ENCODE measurements at places on chromosomes 16 and 17.

- DNase-seq, result no peak
Measured at GRCh38 chr17:80585890-80586845, 41.5 kb downstream of the RPTOR start.

- DNase-seq, result no peak
Measured at GRCh38 chr17:12530161-12530560, 135.5 kb upstream of the MYOCD start.

DNA sequence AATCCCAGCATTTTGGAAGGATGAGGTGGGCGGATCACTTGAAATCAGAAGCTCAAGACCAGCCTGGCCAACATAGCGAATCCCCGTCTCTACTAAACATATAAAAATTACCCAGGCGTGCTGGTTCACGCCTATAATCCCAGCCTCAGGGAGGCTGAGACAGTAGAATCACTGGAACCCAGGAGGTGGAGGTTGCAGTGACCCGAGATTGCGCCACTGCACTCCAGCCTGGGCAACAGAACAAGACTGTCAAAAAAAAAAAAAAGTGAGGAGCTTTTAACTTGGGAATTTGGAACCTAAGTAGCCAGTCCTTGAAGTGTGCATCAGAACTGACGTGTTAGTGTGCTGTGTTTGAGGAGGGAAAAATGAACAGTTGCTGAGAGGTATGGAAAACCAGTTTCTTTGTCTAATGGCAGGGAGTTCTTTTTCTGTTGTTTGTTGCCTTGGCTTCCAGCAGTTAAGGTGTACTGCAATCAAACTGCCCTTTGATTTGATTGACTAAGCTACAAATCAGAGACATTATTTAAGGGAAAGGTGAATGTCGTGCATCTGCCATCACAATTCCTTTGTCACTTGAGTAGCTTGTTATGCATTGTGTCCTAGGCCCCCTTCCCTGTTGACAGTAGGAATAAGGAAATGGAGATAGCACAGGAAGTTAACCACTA, 8.6 kb upstream of the DUSP14 start:
- no peak for DNase-seq

DNA sequence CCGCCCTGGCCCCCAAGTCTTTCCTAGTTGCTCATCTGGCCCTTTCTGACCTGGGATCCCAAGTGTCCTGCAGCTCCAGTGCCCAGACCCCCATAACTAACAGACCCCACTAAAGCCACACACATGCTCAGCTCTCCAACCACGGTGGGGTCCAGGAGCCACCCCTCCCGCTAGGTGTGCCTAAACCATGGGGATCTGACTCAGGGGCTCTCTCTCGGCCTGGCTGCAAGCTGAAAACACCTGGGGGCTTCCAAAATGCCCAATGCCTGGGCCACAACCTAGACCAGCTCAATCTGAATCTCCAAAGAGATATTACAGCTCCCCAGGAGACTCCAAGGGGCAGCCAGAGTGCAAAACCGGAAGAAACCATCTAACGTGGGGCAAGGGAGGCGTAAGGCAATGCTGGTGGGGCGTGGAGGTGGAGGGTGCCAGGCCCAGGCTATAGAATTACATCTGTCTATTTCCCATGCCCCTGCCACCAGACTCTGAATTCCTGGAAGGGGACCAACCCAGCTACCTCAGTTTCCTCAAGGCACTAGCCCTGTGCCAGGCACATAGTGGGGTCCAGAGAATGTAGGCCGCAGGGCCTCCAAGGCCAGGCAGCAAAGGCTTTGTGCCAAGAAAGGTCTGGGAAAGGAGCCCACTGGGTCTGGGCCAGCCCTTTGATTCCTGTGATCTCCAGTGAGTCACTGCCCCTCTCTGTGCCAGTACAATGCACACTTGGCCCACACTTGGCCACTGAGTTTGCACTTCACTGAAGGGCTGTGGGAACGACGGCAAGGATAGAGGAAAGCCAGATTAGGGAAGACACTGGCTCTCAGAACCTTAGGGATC, 3.3 kb downstream of the CD2BP2 start:
- no peak for DNase-seq

DNA sequence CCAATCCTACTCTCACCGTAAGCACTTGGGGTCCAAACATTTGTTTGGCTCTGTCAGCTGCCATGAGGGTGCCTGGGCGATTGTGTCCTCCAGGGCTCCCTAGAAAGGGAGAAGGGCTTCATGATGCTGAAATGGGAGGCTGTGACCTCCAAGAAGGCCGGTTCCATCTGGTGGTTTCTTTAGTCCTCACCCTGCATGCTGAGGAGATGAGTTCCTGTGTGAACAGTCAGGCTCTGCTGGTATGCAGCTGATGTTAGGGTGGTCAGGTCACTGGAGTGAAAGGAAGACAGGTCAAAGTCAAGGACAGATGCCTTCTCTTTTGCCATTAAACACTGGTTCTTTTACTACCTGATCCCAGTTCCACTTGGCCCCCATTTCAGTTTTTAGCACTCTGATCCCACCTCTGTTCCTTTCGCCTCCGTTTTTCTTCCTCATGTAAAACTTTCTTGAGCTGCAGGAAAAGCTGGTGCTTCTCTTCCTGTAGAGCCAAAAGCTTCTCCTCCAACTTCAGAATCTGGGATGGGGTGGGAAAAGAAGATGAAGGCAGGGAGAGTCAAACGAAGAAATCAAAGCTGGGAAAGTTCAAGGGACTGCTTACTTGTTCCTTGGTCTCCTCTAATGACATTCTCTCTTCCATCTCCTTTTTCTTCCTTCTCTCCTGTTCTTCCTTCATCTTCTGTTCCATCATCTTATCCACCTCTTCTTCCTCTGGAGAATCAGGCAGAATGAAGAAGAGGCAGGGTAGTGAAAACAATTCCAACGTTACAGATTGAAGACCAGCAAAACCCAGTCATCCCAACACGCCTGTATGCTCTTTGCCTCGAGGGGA, 1.1 kb downstream of the GPS2 start:
- no peak for DNase-seq

GRCh38 chr17:79000396-79001189, 9.0 kb downstream of the CANT1 start:
- DNase-seq, result no peak

- no peak for DNase-seq
Measured at GRCh38 chr17:4845118-4845517, 12.0 kb downstream of the MINK1 start.

DNA sequence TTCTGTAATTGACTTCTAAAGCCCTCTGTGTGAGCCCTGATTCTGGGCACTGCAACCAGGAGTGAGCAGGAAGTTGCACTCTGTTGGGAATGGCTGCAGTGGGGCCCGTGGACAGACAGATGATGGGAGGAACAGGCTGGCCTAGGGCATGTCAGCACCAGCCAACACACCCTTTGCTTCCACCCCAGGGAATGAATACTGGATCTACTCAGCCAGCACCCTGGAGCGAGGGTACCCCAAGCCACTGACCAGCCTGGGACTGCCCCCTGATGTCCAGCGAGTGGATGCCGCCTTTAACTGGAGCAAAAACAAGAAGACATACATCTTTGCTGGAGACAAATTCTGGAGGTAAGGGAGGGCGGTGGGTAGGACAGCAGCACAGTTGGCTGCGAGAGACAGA, 10.8 kb upstream of the LPCAT2 start:
- DNase-seq, result no peak
